ENCODE measurements at places on chromosomes 3 and 15.

DNA sequence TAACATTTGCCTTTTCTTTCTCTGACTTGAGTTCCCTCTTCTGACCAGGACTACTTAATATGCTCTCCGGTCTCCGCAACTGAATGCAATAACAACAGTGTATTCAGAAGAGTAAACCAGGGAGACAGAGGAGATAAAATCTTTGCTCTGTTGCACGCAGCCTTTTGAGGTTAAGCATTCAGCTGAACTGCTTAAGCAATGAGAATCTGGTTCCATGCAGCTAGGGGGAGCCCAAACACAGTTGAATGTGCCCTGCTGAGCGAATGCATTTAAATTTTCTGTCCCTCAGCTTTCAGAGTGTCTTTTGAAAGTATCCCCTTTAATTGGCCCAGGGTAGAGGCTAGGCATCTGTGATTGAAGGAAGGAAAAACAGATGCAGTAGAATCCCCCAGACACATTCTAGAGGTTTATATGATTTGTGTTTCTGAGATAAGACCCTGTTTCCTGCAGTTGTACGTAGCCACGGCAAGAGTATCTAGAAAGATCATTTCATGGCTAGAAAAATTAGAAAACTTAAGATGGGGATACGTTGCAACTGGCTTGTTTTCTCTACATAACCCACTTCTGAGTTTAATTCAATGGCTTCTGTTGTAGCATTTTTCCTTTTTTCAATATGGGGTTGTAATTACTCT lies 309.6 kb downstream of the TUSC7 start:
- no peak for DNase-seq

GRCh38 chr3:55729546-55729945 lies 242.4 kb upstream of the WNT5A start:
- no peak for DNase-seq

- DNase-seq, result no peak
Observed at GRCh38 chr3:46566040-46566641, at the start of gene LRRC2. LRRC2 (minus strand) TSS chr3:46566302; CDS start chr3:46551591, 14,711 bp downstream.

GRCh38 chr3:52501046-52501445 lies 5.9 kb downstream of the STAB1 start:
- DNase-seq, result no peak

DNA sequence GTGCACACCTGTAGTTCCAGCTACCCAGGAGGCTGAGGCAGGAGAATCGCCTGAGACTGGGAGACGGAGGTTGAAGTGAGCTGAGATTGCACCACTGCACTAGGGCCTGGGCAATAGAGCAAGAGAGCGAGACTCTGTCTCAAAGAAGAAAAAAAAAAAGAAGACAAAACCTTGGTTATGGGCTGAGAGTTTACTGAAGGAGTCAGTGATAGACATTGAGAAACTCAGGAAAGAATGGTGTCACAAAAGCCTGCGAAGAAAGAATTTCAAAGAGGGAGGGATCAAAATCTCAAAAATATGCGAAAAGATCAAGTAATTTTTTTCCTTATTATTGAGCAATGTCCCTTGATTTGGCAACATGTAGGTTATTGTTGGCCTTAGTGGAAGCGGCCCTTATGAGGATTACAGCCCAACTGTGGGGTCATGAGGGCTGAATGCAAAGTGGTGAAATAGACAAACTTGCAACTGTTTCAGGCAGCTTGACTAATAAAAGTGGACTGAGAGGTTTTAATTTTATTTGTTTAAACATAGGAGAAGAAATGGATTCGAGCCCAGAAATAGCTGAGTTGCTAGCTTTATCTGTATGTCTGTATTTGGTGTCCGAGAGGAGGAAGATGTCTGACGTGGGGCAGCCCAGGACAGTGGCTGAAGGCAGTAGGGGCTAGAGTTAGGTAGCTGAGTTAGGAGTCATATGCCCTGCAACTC lies 18.8 kb upstream of the CELF6 start:
- DNase-seq, result no peak

- no peak for DNase-seq
Observed at GRCh38 chr15:68979816-68980215, 34.7 kb upstream of the NOX5 start.

- no peak for DNase-seq
Observed at GRCh38 chr3:127618891-127619290, 10.1 kb upstream of the PODXL2 start.

DNA sequence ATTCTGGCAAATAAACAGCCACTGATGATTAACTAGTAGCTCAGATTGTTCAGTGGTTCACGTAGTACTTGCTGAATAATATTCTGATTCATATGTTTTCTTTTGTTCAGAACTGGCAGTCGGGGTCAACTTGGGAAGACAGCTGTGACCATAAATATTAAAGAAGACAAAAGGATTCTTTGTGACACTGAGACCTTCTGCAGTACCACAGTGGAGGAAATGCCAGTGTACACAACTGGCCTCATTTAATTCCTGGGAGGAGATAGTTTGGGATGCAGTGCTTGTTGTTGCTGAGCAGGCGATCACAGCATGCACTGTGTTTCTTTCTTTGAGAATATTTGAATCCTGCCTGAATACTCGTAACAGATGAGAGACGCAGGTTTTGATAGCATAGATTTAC lies 26.7 kb upstream of the MCF2L2 start:
- no peak for DNase-seq

DNA sequence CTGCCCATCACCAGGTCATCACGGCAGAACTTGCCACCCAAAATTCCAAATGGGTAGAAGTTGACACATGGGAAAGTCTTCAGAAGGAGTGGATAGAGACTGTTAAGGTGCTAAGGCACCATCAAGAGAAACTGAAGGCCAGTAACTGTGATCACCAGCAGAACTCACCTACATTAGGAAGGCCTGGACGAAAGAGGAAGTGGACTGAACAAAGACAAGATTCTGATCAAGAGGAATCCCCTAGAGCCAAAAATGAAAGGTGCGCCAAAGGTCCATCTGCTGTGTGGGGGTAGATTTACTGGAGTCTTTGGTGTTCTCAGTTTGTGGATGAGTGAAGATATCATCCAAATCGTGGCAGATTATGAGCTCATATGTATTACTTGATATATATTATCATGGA lies 46.3 kb upstream of the P3H2 start:
- no peak for DNase-seq

- no peak for DNase-seq
Observed at GRCh38 chr3:23115171-23115877, 87.8 kb upstream of the UBE2E2 start.

GRCh38 chr3:113404637-113405036 lies 36.7 kb downstream of the CFAP44 start:
- DNase-seq, result no peak

- no peak for DNase-seq
Observed at GRCh38 chr3:56369914-56370313, 98.4 kb downstream of the ERC2 start.

GRCh38 chr3:9678493-9678892 lies 25.1 kb upstream of the CPNE9 start:
- DNase-seq, result no peak

DNA sequence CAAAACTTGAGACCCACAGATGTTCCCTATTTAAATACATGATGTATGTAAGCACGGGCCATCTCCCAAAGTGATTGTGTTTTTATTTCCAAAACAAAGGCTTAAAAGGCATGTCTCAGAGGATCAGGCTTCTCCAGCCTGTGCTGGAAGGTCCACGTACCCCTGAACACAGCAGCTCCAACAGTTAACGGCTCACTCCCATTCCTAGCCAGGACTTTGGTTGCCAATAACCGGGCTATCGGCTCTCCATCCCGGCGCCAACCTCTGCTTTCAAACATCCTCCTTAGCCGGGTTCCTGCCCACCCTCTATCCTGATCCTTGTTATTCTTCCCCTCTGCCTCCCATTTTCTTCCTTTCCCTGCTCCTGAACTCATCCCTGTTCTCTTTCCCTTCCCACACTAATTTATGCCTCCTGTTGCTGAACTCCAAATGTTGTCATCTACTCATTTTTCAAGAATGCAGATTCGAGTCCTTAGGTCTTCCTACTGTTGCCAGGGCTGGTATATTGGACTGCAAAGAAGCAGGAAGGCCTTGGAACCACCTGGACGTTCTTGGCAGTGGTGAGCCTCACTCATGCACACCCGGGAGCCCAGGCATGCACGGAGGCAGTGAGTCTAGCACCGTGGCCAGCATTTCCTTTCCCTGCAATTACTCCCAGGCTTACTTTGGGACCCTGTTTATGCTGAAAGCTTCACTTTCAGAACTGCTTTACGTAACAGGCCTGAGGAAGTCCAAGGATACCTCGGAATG lies 128.4 kb upstream of the RAD18 start:
- DNase-seq, result no peak

DNA sequence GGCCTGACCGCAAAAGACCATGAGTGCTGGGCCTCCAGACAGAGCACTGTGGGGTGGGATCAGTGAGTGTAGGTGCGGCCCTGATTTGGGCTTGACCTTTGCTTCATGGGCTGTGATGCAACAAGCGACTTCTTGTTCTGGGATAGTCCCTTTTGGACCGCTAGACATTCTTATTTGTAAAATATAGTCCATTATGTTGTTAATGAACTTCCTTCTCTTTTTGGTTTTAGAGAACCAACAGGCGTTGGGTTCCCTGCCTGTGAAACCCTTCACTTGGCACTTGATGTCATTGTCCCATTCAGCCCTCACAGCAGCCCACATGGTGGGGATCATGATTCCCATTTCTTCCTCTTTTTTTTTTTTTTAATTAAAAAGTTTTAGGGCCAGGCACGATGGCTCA lies 15.8 kb upstream of the TRH start:
- DNase-seq, result no peak

GRCh38 chr15:77097248-77097721 lies 26.4 kb upstream of the TSPAN3 start:
- DNase-seq, result no peak

DNA sequence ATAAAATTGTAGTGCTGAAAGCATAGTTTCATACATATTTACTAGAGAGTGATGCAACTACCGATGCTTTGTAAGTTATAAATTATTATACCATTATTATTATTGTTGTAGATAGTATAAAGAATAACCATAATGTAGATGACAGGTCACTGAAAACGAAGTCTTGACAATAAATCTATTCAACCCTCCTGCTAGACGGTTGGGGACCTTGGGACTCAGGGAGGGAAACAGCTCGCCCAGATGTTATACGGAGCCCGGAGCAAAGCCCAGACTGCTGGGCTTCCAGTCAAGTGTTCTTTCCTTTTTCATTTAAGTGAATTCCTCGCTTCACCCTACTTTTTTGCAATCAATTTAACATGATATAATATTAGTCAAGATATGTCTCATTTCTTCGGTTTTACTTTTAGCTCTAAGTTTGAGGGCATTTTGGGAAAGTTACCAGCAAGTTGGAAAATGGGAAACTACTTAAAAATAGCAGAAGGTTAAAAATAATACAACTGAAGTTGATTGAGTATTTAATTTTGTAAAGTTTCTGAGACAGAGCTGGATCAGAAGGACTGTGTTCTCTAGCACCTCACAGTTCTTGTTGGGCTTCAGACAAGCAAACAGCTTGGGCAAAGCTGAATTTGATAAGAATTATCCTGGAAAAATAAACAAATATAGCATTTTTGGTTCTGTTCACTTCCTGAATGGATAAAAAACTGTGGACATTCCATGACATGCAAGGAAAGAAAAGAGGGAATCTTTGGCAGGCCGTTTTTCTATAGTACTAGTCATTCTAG lies 173.4 kb upstream of the TP63 start:
- no peak for DNase-seq

- no peak for DNase-seq
Observed at GRCh38 chr3:71407823-71408222, 175.7 kb downstream of the FOXP1 start.

GRCh38 chr3:8938021-8938420 lies 25.3 kb downstream of the RAD18 start:
- DNase-seq, result no peak

DNA sequence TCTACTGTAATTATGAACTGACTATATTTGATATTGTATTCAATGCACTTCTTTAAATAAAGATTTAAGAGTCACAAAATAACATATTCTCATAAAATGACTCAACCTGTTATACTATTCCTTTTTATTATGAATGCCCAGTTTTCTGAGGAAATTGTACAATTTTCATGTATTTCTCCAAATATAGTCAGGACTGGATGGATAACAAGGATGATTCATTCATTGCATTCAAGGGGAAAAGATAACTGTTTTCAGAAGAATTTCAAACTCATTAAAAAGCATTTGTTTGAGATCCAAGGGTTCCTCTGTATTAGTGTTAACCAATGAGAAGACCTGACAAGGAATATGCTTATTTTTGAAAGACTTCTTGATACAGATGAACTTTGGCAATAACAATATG lies 163.7 kb downstream of the MEIS2 start:
- DNase-seq, result no peak

DNA sequence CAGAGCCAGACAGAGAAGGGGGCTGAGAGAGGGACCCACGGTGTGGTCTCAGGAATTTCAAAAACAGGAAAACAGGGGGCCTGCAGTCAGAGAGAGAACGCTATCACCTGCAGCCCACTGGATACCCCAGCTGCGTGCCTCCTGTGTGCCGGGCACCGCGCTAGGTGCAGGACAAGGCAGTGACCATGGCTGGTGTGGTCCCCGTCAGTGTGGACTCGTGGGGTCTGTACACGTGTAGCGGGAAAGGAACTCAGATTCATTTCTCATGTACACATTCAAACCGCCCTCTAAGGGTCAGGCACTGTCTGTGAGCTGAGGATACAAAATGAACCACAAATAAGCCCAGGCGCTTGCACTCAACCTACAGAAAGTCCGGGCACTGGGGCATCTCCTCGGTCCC lies 20.9 kb downstream of the SSUH2 start:
- DNase-seq, result no peak

DNA sequence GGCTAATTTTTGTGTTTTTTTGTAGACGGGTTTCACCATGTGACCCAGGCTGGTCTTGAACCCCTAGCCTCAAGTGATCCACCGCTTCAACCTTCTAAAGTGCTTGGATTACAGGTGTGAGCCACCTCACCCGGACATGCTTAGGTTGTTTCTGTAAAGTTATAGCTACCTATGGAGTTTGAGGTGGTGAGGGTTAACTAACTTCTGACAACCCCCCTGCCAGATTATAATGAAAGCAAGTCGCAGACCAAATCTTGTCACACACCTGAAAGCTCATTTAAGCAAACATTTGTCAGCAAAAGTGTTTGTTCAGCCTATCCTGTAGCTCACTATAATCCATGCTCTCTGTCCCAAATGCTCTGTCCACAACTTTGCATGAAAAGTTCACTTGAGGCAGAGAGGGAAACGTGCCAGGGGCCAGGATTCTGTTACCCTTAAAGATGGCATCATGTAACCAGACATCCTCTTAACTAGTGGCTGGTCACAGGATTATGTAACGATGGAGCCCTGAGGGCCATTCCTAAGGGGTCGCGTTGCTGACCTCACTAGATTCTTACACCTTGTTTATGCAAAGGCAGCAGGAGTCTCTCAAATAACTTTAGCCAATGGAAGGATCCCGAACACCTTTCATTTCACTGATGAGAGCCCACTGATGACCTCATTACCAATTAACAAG lies 24.1 kb upstream of the SENP5 start:
- no peak for DNase-seq

- no peak for DNase-seq
Observed at GRCh38 chr15:48710952-48711495, 65.5 kb upstream of the FBN1 start.

DNA sequence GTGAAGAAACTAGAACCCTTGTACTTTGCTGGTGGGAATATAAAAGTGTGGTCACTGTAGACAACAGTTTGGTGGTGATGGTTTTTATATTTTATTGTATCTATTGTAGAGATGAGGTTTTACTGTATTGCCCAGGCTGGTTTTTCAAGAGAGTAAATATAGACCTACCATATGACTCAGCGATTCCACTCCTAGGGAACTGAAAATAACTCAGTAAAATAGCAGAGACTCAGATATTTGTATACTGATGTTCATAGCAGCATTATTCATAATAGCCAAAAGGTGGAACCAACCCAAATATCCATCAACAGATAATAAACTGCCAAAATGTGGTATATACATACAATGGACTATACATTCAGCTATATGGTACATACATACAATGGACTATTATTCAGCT lies 68.8 kb upstream of the IL12A start:
- no peak for DNase-seq
